Cardiac fibroblast (primary cell): ENCODE measurements at places on chromosomes 6 and 20.
A peak's percentile ranks its signal among the peaks of the same experiment; 100 is the strongest.

GRCh38 chr6:27332692-27333641 lies 20.9 kb upstream of the POM121L2 start:
- DNase-seq = peak; percentile 87

DNA sequence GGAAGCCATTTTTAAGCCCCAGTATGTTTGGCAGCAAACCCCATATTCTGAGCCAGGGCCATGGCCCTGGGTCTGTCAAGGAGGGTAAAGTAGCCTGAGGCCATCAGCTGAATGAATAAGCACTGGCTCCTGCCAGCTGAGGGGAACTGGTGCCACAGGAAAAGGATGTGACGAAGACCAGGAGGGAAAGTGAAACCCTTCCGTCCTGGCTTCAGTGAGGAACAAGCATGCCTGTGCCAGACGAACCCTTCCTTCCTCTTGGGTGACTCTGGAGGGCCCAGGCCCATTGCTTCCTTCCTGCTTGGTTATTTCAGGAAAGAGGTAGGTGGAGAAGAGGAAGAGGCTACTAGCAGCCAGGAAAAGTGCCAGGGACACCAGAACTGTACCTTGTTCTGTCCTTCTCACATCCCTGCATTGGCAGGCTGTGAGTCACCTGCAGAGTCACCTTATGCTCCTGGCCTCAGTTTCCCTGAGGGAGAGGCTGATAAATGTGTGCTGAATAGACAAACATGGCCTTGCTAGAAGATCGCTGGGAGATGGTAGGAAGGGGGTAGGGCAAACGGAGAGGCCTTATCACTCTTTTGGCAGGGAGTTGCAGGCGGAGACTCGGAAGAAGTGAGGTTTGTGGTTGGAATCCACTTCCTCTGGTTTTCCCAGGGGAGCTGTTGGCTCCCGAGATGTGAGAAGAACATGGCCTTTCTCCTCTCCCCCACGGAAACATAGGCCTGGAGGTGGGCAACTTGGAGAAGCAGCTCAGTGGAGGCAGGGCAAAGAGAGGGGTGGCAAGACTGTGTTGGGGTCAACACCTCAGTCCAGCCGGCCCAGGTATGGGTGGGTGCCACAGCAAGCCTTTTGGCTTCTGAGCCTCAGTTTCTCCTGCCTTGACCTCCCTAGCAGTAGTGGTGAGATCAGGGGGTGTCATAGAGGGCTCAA lies 37.4 kb downstream of the COX4I2 start:
- DNase-seq = peak; percentile 95

DNA sequence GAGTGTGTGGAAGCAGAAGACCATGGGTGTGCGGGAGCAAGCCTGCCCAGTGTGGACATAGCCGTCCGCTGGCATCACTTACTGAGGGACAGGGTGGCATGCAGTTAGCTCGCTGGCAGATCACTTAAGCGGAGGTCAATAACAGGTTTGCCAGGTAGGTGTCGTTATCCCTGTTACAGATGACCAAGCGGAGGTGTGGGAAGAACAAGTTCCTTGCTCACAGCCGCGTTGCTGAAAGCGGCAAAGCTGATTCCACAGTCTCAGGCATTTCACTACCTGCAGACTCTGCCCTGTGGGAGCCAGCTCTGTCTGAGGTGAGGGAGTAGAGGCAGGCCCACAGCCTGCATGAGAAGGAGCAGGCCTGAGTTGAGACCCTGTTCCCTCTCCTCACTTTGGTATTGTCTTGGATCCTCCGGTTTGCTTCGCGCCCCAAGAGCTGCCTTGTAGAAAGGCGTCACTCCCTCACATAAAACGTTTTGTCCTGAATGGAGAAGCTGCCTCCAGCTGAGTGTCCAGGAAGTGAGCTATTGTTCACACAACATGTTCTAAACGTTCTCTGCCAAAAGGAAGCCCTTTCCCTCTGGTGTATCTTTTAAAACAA lies 96.9 kb downstream of the TCP11 start:
- DNase-seq = peak; percentile 75

DNA sequence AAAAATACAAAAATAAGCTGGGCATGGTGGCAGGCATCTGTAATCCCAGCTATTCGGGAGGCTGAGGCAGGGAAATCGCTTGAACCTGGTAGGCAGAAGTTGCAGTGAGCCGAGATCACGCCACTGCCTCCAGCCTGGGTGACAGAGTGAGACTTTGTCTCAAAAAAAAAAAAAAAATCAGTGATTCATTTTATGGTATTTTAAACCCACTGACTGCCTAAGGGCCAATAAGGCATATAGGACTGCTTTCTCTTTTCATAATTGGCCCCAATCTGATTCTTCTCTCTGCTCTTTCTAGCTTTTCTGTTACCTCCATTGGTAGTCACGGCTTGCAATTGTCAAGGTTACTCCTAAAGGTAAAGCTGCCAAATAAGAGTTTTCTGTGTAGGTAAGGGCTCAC lies 60.2 kb upstream of the ADGRF1 start:
- no peak for DNase-seq

DNA sequence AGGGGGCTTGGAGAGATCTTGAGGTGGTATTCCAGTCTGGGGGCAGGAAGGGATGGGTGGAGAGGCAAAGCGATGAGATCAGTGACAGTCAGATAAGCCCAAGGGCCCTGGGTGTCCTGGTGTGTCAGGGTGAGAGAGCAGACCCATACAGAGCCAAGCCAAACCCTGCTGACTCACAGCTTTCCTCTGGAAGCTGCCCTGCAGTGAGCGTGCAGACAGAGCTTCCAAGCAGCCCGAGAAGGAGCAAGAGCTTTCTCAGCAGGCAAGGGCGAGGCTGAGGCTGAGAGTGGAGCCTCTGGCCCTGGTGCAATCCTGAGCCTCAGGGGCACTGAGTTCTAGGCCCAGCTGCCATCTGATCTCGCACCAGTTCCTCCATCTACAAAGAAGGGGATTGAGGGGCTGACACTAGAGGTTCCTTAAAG lies 91.1 kb upstream of the HIVEP1 start:
- DNase-seq = peak; percentile 91

- no peak for DNase-seq
Observed at GRCh38 chr20:46900086-46900485, 5.4 kb downstream of the EYA2 start.

- no peak for DNase-seq
Observed at GRCh38 chr6:14380086-14380820, 262.7 kb downstream of the CD83 start.

- no peak for DNase-seq
Observed at GRCh38 chr6:14051355-14051754, 66.2 kb upstream of the CD83 start.

DNA sequence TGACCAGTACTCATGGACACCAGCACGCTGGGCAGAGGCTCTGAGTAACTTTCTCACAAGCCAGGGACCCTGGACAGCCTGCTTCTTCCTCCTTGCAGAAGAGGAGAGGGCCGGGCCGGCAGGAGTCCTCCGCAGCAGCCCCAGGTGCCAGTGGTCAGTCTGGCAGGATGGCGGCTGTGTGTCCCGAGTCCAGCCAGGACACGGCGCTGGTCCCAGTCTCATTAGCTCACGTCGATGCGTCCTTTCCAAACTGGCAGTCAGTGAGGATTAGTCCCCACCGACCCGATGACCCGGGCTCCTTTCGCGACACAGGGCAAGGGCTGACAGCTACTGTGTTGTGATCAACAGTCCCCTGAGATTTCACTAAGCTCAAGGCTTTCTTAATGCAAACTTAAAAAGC lies 267.0 kb downstream of the TAF4 start:
- DNase-seq = no peak

- no peak for DNase-seq
Observed at GRCh38 chr6:109962271-109962670, 15.8 kb upstream of the GPR6 start.

DNA sequence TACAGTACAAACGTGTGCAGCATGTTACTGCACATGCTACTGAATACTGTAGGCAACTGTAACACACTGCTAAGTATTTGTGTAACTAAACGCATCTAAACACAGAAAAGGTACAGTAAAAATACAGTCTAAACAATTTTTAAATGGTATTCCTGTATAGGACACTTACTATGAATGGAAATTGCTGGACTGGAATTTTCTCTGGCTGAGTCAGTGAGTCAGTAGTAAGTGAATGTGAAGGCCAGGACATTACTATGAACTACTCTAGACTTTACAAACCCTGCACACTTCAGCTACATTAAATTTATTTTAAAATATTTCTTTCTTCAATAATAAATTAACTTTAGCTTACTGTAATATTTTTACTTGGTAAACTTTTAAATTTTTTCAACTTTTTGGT lies 225.0 kb upstream of the TENT5A start:
- peak; percentile 17 for DNase-seq

DNA sequence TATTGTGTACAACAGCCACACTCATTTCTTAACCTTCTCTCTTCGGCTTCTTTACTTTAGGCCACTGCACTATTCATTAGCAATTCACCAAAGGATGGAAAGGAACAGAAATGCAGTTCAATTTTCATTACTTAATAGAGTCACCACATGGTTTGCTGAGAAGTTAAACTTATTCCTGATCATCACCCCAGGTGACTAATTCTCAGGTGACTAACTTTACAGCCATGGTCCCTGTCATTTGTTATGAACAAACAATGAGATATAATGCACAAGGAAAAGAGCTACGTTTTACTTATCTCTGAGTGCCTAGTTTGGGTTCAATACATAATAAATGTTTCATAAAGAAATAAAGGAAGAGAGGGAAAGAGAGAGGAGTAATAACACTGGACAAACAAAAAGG lies 45.8 kb upstream of the DST start:
- no peak for DNase-seq

- peak; percentile 69 for DNase-seq
Observed at GRCh38 chr6:42099340-42100028, 42.9 kb downstream of the C6orf132 start.

- peak; percentile 65 for DNase-seq
Observed at GRCh38 chr6:169520104-169520503, 181.7 kb downstream of the WDR27 start.
